ENCODE measurements at places on chromosomes 16 and 17. TPM values are rescaled to one million over a fixed set of nuclear protein-coding genes. Genes with fewer than 3 reads are reported as not detected.

SYT17 gene
- total RNA-seq, result 0.91 TPM

CCL15 gene
- total RNA-seq, result not detected

DNA sequence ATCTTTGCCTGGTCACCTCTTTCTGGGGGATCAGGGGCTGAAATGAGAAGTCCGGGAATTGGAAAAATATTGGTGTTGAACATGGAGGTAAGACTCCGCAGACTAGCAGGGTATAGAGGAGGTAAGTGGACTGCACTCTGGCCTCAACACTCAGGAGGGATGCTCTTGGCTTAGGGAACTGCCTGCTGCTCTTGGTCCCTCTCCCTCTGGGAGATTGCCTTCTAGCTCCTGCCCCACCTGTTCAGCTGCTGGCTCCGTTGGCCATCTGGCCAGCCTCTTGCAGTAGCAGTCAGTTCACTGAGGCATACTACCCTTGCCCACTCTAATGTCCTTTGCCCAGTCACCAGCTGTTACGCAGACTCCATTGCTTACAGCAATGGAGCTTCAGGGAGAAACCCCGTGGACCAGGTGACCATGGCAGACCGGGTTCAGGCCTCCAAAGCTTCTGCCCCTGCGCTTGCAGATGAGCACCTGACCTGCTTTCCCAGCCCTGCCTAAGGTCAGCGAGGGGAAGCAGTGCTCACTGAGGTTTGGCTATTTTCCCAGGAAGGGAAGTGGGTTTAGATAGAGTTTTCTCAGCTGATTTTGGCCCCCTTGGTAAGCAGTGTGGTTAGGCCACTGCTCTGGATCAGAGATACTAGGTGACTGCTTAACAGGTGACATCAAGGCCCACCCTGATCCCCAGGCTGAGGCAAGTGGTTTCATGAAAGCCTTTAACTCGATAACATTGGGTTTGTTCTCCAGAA is 11.9 kb downstream of the CDK5RAP3 start:
- no peak for DNase-seq
- peaks cover 26% of the 10 kb centered on the region for H3K4me1 ChIP-seq
- H3K36me3 ChIP-seq, result peaks cover 66% of the 10 kb centered on the region
- H3K27me3 ChIP-seq, result no peaks in the 10 kb centered on the region
- H3K4me3 ChIP-seq, result no peak overlapping the region

DNA sequence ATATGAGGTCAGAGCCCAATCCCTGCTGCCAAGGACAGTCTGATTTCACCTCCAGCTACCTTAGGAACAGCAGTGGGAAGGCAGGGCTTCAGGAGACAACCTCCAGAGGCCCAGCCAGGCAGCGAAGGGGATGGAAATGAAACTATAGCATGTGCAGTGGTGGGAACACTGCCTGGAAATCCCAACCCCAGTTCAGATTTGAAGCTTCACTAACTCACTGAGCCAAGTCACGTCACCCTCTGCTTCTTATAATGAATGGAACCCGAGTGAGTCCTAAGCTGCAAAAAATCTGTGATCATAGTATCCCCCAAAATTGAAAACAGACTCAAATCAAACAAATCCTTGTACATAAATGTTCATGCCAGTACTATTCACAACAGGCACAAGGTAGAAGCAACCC is 36.0 kb upstream of the SLC39A11 start:
- no peak overlapping the region for H3K4me3 ChIP-seq
- no peaks in the 10 kb centered on the region for H3K4me1 ChIP-seq
- no peak overlapping the region for H3K27ac ChIP-seq
- no peaks in the 10 kb centered on the region for H3K27me3 ChIP-seq
- no peak for DNase-seq

- no peaks in the 10 kb centered on the region for H3K36me3 ChIP-seq
- DNase-seq, result peak; percentile 31
- H3K4me1 ChIP-seq, result no peaks in the 10 kb centered on the region
- peaks cover 3% of the 10 kb centered on the region for H3K27me3 ChIP-seq
These were observed 141.1 kb downstream of the RGS9 start for GRCh38 chr17:65278050-65278819.

DNA sequence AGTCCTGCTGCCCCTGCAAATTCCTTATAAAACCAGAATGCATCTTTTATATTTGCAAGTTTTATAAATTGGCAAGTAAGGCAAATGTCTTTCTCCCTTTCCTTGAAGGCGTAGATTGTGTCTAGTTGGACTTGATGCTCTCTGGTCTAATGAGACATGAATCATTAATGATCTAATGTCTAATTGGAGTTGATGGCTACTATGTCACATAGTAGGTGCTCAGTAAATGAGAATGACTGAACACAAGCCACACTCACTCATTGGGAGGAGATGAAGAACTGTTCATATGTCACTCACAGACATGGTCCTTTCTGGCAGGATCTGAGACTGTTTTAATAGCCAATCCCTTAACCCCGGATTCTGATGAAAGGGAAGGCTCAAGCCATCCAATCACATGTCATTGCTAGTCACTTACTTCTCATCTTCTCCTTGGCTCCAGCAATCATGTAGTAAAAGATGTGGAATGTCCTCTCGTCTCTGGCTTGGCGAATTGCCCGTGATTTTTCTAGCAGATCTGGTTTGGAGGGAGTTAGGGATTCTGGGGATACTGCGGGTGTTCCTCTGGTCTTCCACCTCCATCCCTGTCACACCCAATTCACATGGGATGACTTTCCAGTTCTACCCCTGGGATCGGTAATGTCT is 81.0 kb downstream of the MYH11 start:
- no peaks in the 10 kb centered on the region for H3K36me3 ChIP-seq
- no peak overlapping the region for H3K4me3 ChIP-seq
- H3K27me3 ChIP-seq, result no peaks in the 10 kb centered on the region
- H3K4me1 ChIP-seq, result no peaks in the 10 kb centered on the region

DNA sequence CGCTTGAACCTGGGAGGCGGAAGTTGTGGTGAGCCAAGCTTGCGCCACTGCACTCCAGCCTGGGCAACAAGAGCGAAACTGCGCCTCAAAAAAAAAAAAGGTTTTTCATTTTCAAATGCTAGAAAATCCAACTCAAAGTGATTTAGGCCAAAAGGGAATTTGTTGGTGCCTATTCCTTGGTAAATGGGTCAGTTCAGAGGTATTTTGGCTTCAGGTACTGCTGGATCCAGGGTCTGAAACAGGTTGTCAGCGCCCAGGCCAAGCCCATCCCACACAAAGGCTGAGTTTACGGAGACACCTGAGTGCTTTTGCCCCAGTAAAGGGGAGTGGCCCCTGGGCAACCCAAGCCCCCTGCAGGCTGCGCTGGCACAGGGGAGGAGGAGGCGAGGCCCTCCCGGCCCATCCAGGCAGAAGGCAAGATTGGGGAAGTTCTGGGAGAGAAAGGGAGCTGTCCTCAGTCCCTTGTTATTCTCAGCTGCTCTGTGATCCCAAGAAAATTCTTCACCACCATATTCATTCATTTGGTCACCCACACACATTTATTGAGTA is 8.5 kb upstream of the JPH3 start:
- no peak for DNase-seq
- no peak overlapping the region for H3K4me3 ChIP-seq
- no peaks in the 10 kb centered on the region for H3K36me3 ChIP-seq
- H3K27ac ChIP-seq, result no peak overlapping the region

DNA sequence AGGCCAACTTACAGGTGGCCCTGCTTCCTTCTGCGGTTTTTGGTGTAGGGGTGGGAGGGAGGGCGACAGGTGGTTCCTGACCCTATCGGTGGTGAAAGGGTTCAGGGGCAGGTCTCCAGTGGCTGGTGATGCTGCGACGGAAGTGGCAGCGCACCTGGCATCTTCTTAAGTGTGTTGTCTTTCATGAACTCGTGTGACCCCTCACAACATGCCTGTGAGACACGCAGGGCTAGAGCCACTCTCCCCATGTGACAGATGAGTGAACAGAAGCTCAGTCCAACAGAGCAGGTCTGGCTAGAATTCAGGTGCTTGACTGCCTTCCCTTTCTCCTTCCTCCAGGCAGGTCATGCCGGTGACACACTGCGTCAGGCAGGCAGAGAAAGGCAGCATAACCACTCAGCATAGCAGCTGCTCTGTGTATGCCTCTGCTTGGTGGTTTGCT is 8.0 kb downstream of the TNFAIP1 start:
- H3K27ac ChIP-seq, result no peak overlapping the region
- H3K27me3 ChIP-seq, result no peaks in the 10 kb centered on the region
- peaks cover 4% of the 10 kb centered on the region for H3K36me3 ChIP-seq
- peaks cover 40% of the 10 kb centered on the region for H3K4me1 ChIP-seq

- H3K27ac ChIP-seq, result no peak overlapping the region
- no peaks in the 10 kb centered on the region for H3K36me3 ChIP-seq
- H3K4me1 ChIP-seq, result peaks cover 5% of the 10 kb centered on the region
- no peak overlapping the region for H3K4me3 ChIP-seq
- no peak for DNase-seq
These were observed 13.9 kb upstream of the HELZ start for GRCh38 chr17:67258821-67259468.
